Mammary microvascular endothelial cell (primary cell): ENCODE measurements at places on chromosomes 4 and X. TPM values are rescaled to one million over a fixed set of nuclear protein-coding genes. Genes with fewer than 3 reads are reported as not detected.

Gene ZXDA
- 4.5 and 4.9 TPM in 2 replicates for total RNA-seq

Gene SASH3
- not detected in 2 replicates for total RNA-seq

Gene FHDC1
- total RNA-seq, result 0.10 and 0.20 TPM in 2 replicates

Gene F9
- total RNA-seq, result not detected in 2 replicates

Gene DCAF8L2
- total RNA-seq, result not detected in 2 replicates
